ENCODE measurements at places on chromosomes 12 and 14. TPM values are rescaled to one million over a fixed set of nuclear protein-coding genes. Genes with fewer than 3 reads are reported as not detected.

TSFM gene
- 47.0 TPM for total RNA-seq

GNS gene
- 20.8 TPM for total RNA-seq

OVCH1 gene
- total RNA-seq, result not detected

TAMALIN gene
- 0.49 TPM for total RNA-seq

POTEG gene
- total RNA-seq, result 1.7 TPM

MYO1H gene
- total RNA-seq, result not detected

RNASE8 gene
- not detected for total RNA-seq

DHH gene
- total RNA-seq, result not detected

KCNC2 gene
- total RNA-seq, result not detected

ACACB gene
- total RNA-seq, result 0.88 TPM

IFNG-AS1 gene
- 1.3 TPM for total RNA-seq

SAMD15 gene
- total RNA-seq, result 1.1 TPM

FKBP3 gene
- total RNA-seq, result 82.0 TPM

RNASE2 gene
- not detected for total RNA-seq

GAPDH gene
- 5,606 TPM for total RNA-seq

MANSC4 gene
- not detected for total RNA-seq

PXMP2 gene
- 40.9 TPM for total RNA-seq

C3AR1 gene
- total RNA-seq, result 0.10 TPM

CPNE6 gene
- total RNA-seq, result 0.13 TPM

FSCB gene
- not detected for total RNA-seq

KCNH3 gene
- 0.08 TPM for total RNA-seq

TOGARAM1 gene
- total RNA-seq, result 5.9 TPM

TSHR gene
- total RNA-seq, result not detected

RNF41 gene
- total RNA-seq, result 31.0 TPM

SELPLG gene
- total RNA-seq, result 21.0 TPM

CLMN gene
- 40.4 TPM for total RNA-seq

TEAD4 gene
- 0.33 TPM for total RNA-seq

KLRC1 gene
- not detected for total RNA-seq

FAM181A gene
- not detected for total RNA-seq

TEX22 gene
- total RNA-seq, result 2.7 TPM

INSM2 gene
- not detected for total RNA-seq

NOC4L gene
- 45.3 TPM for total RNA-seq

P2RX7 gene
- total RNA-seq, result 2.2 TPM

DNAL1 gene
- 6.7 TPM for total RNA-seq

C12orf42 gene
- total RNA-seq, result 2.0 TPM

TAS2R8 gene
- total RNA-seq, result not detected

MUCL1 gene
- total RNA-seq, result not detected

PMEL gene
- 1.3 TPM for total RNA-seq

ANKS1B gene
- total RNA-seq, result not detected

FAM186B gene
- total RNA-seq, result 0.48 TPM

SERPINA10 gene
- not detected for total RNA-seq

CLEC1B gene
- total RNA-seq, result not detected

ANO2 gene
- total RNA-seq, result not detected

HOXC11 gene
- total RNA-seq, result not detected

TC2N gene
- 1.4 TPM for total RNA-seq

TIMELESS gene
- 42.0 TPM for total RNA-seq

SLC6A12 gene
- not detected for total RNA-seq

ACSM4 gene
- not detected for total RNA-seq

CACNA2D4 gene
- total RNA-seq, result 1.1 TPM

ASIC1 gene
- total RNA-seq, result 0.13 TPM

OR6C2 gene
- not detected for total RNA-seq

CCDC38 gene
- total RNA-seq, result 0.08 TPM

JAG2 gene
- total RNA-seq, result 0.19 TPM

ARMH4 gene
- not detected for total RNA-seq

BATF gene
- 107 TPM for total RNA-seq

SMCO2 gene
- 0.27 TPM for total RNA-seq

MSI1 gene
- total RNA-seq, result 0.16 TPM

IFI27 gene
- total RNA-seq, result 2.0 TPM
